Endothelial cell (in vitro differentiated cells): ENCODE measurements at places on chromosomes 5 and 9. TPM values are rescaled to one million over a fixed set of nuclear protein-coding genes. Genes with fewer than 3 reads are reported as not detected.

- DNase-seq = no peak
- H3K27ac ChIP-seq = no peak overlapping the region
- H3K4me3 ChIP-seq = no peak overlapping the region
Observed at GRCh38 chr5:31415009-31415923, 116.6 kb downstream of the DROSHA start.

ZSWIM6 gene
- total RNA-seq = 77.0 TPM

GRCh38 chr5:103145196-103145595 lies 25.1 kb downstream of the PPIP5K2 start:
- no peak overlapping the region for H3K27ac ChIP-seq
- peaks cover 9% of the 10 kb centered on the region for H3K36me3 ChIP-seq
- no peak for DNase-seq
- no peak overlapping the region for H3K4me3 ChIP-seq
- peaks cover 3% of the 10 kb centered on the region for H3K4me1 ChIP-seq

GRCh38 chr9:86202338-86202882 lies 57.0 kb downstream of the C9orf153 start:
- DNase-seq = peak; percentile 13
- H3K4me1 ChIP-seq = no peaks in the 10 kb centered on the region
- H3K27ac ChIP-seq = no peak overlapping the region
- H3K36me3 ChIP-seq = no peaks in the 10 kb centered on the region
- no peaks in the 10 kb centered on the region for H3K27me3 ChIP-seq

DNA sequence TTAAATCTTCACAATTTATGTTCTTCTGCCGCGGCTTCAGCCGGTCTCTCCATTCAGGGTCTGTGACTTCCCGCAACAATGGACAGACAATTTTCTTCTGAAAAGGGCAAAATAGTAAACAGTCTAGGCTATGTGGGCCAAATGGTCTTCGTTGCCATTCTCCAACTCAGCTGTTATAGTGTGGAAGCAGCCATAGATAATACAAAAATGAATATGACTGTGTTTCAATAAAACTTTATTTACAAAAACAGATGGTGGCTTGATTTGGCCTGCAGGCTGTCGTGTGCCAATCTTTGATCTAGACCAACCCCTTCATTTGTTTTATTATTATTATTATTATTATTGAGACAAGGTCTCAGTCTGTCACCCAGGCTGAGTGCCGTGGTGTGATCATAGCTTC lies 28.1 kb downstream of the ATOX1 start:
- no peak for DNase-seq
- H3K4me3 ChIP-seq = no peak overlapping the region
- H3K27me3 ChIP-seq = peaks cover 2% of the 10 kb centered on the region
- H3K36me3 ChIP-seq = peaks cover 4% of the 10 kb centered on the region
